Activated naive CD4-positive, alpha-beta T cell treated with anti-CD3 and anti-CD28 coated beads, Interleukin-2, amount 10 ng/mL, durations not matched to agents 7 days and 5 days (primary cell): ENCODE measurements at places on chromosomes 2 and 18.

DNA sequence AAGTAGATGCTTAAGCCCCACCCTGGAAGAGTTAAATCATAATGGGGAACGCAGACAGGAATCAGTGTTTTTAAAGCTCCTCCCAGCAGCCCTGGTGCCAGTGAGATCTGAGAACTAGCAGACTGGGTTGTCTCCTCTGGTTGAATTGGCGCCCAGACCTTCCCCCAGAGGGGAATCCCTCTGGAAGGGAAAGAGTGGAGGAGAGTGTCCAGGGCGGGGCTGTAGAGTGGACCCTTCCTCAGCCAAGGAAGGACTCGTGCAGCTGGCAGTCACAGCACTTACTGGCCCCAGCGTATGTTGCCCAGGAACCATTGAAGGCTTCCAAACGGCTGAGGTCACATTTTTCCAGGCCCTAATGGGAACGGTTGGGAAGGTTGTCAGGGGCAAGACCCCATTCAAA lies 62.5 kb downstream of the TGOLN2 start:
- no peak overlapping the region for H3K4me3 ChIP-seq
- no peaks in the 10 kb centered on the region for H3K36me3 ChIP-seq
- H3K27me3 ChIP-seq: peaks cover 34% of the 10 kb centered on the region
- H3K4me1 ChIP-seq: no peaks in the 10 kb centered on the region
- H3K27ac ChIP-seq: no peak overlapping the region
- no peak for DNase-seq

GRCh38 chr18:54263904-54264336 lies 5.4 kb upstream of the POLI start:
- peak overlapping the region; percentile 77 for H3K27ac ChIP-seq
- H3K4me1 ChIP-seq: peaks cover 46% of the 10 kb centered on the region

GRCh38 chr2:231111987-231112386 lies 12.9 kb downstream of the HTR2B start:
- H3K27ac ChIP-seq: no peak overlapping the region
- H3K4me1 ChIP-seq: no peaks in the 10 kb centered on the region
- no peak for DNase-seq
- no peaks in the 10 kb centered on the region for H3K27me3 ChIP-seq
- H3K36me3 ChIP-seq: peaks cover 22% of the 10 kb centered on the region

- peaks cover 30% of the 10 kb centered on the region for H3K27me3 ChIP-seq
- H3K27ac ChIP-seq: no peak overlapping the region
Measured at GRCh38 chr18:70288171-70288850, 534 bp upstream of the SOCS6 start.

DNA sequence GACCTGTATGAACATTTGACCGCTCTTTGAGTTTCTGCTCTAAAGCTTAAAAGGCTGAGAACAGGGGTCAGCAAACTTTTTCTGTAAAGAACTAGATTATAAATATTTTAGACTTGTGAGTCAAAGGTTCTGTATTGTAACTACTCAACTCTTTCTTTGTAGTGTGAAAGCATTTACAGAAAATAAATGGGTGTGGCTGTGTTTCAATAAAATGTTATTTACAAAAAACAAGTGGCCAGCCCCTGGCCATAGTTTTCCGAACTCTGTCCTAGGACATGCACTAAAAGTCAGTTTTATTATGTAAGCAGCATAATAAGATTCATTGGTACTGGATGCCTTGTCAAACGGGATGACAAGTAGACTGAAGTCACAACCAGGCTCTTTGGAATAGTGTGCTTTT lies 434.9 kb downstream of the ZEB2 start:
- no peak overlapping the region for H3K27ac ChIP-seq
- H3K4me1 ChIP-seq: no peaks in the 10 kb centered on the region
- no peak for DNase-seq
- no peaks in the 10 kb centered on the region for H3K27me3 ChIP-seq

GRCh38 chr18:11146238-11146946 lies 3.0 kb downstream of the PIEZO2 start:
- no peaks in the 10 kb centered on the region for H3K4me1 ChIP-seq
- H3K36me3 ChIP-seq: no peaks in the 10 kb centered on the region
- DNase-seq: no peak
- H3K27ac ChIP-seq: no peak overlapping the region
- H3K27me3 ChIP-seq: peaks cover 57% of the 10 kb centered on the region

- peaks cover 3% of the 10 kb centered on the region for H3K4me1 ChIP-seq
- DNase-seq: no peak
- H3K27me3 ChIP-seq: no peaks in the 10 kb centered on the region
- H3K36me3 ChIP-seq: peaks cover 28% of the 10 kb centered on the region
Measured at GRCh38 chr18:42047721-42048120, 92.7 kb downstream of the PIK3C3 start.

DNA sequence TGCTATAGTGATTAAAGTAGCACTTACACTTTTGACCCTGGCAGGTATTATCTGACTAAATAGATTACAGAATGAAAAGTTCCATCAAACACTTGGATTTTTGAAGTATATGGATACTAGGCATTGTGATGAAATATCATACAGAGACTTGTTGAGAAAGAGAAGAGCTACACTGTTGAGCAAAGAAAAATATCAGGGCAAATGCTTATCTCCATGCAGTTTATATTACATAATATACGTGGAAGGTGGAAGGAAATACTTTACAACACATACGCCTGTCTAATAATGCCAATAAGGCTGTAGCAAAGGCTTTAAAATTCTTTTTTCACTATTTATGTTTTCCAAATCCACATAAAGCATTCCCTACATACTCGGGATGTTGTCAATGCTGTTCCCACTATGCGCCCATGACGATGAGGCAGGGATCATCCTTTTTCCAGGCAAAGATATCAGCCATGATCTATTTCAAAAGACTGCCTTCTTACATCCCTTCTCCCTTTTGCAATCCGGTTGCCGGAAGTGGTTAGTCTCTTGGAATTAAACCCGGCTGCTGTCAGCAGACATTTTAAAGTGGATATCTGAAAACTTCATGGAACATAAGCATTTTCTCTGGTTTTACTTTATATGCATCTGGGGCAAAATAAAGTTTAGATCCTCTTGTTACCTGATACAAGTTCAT lies 92.6 kb upstream of the ITGA4 start:
- H3K27ac ChIP-seq: no peak overlapping the region
- no peak overlapping the region for H3K4me3 ChIP-seq
- peaks cover 10% of the 10 kb centered on the region for H3K36me3 ChIP-seq
- H3K27me3 ChIP-seq: no peaks in the 10 kb centered on the region
- no peaks in the 10 kb centered on the region for H3K4me1 ChIP-seq

DNA sequence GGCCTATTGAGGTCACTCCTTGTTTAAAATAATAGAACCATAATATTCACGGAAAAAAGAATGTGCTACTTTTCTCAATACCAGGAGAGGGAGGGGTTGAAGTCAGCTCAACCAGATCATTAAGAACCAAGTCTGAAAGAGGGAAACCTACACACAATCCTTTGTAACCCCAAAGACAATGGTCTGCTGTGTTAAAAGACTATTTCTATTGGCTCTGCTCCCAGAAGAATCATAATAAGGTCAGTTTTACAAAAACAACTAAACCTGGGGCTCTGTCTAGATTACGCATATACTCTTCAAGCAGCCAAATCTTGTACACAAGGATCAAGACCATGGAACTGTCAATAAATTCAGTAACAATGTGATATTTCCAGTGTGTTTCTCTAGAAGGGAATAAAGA lies 177.2 kb upstream of the CRIM1 start:
- H3K36me3 ChIP-seq: no peaks in the 10 kb centered on the region
- no peak for DNase-seq
- no peak overlapping the region for H3K27ac ChIP-seq
- H3K4me1 ChIP-seq: no peaks in the 10 kb centered on the region

DNA sequence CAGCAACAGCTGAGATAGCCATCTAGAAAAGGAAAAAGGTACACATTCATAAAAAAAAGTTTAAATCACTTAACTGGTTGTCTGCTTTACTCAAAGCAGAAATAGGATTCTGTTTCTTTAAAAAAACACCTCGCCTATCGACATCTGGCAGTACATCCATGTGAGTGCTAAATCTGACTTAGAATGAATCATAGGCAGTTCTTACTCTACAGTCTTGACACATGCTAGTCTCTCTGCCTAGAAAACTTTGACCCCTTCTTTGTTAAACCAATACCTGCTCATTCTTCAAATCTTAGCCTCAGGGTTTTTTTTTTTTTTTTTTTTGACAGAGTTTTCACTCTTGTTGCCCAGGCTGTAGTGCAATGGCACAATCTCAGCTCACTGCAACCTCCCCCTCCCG lies 37.1 kb upstream of the GPR75 start:
- DNase-seq: no peak
- H3K36me3 ChIP-seq: peaks cover 52% of the 10 kb centered on the region
- H3K27ac ChIP-seq: no peak overlapping the region
- H3K27me3 ChIP-seq: no peaks in the 10 kb centered on the region
- H3K4me1 ChIP-seq: no peaks in the 10 kb centered on the region

GRCh38 chr18:9516437-9517064 lies 41.2 kb downstream of the RALBP1 start:
- no peak overlapping the region for H3K4me3 ChIP-seq
- peaks cover 16% of the 10 kb centered on the region for H3K36me3 ChIP-seq
- no peaks in the 10 kb centered on the region for H3K27me3 ChIP-seq
- H3K4me1 ChIP-seq: peaks cover 4% of the 10 kb centered on the region
- no peak for DNase-seq

- H3K4me1 ChIP-seq: no peaks in the 10 kb centered on the region
- H3K4me3 ChIP-seq: no peak overlapping the region
- H3K27ac ChIP-seq: no peak overlapping the region
- no peaks in the 10 kb centered on the region for H3K36me3 ChIP-seq
Measured at GRCh38 chr2:209208211-209208610, 215.6 kb upstream of the MAP2 start.

DNA sequence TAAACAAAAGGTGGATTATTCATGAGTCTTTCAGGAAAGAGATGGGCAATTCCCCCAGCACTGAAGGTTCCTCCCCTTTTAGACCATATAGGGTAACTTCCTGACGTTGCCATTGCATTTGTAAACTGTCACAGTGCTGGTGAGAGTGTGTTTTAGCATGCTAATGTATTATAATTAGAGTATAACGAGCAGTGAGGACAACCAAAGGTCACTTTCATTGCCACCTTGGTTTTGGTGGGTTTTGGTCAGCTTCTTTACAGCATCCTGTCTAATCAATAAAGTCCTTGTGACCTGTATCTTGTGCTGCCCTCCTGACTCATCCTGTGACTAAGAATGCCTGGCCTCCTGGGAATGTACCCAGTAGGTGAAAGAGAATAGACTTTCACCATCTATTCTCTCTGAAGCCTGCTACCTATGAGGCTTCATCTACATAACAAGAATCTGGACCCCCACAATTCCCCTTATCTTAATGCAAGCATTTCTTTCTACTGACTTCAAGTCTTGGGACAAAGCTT lies 148.7 kb downstream of the CABLES1 start:
- no peak for DNase-seq
- no peak overlapping the region for H3K4me3 ChIP-seq
- no peaks in the 10 kb centered on the region for H3K36me3 ChIP-seq
- H3K4me1 ChIP-seq: no peaks in the 10 kb centered on the region
- H3K27me3 ChIP-seq: no peaks in the 10 kb centered on the region

DNA sequence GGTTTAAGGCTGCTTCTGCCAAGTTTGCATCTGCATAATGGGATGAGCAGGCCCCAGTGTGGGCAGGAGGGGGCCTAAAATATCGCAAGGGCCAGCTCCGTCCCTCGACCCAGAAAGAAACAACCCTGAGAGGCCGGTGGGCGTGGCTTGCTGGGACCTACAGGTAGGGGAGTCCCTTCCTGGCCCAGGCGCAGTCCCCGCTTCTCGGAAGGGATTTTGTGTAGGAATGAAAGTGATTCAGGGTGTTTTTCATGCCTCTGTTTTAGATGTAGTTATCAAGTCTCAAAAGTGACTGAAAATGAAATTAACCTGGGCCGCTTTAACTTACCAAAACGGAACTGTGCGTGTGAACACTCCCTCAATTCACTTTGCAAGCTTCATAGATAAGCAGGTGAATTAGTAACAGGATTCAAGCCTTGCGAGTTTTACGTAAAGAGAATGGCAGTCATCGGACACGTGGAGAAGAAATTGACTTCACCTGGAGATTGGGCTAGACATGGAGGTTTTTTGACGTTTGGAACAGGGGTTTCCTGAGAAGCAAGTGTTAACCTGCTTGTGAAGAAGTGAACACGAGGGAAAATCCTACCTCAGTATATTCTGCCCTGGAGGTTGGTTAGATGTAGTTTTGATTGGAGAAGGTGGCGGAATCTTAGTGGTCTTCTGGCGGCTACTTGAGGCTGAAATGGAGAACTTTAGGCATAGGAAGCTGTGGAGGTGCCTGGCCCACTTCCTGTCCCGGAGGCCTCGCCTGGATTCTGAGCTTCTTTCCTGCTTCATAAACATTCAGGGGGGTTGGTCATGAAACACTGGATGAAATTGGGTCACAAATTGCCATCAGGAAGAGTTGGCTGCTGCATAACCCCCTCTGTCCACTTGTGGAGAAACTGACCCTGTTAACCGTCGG lies 1.7 kb downstream of the NCK2 start:
- peak; percentile 91 for DNase-seq
- peaks cover 57% of the 10 kb centered on the region for H3K36me3 ChIP-seq
- H3K4me3 ChIP-seq: peak overlapping the region; percentile 82
- H3K27me3 ChIP-seq: no peaks in the 10 kb centered on the region

- no peaks in the 10 kb centered on the region for H3K27me3 ChIP-seq
- H3K27ac ChIP-seq: no peak overlapping the region
- H3K4me3 ChIP-seq: no peak overlapping the region
- DNase-seq: no peak
- no peaks in the 10 kb centered on the region for H3K36me3 ChIP-seq
- H3K4me1 ChIP-seq: no peaks in the 10 kb centered on the region
Measured at GRCh38 chr2:4908461-4908860, 783.7 kb upstream of the SOX11 start.

DNA sequence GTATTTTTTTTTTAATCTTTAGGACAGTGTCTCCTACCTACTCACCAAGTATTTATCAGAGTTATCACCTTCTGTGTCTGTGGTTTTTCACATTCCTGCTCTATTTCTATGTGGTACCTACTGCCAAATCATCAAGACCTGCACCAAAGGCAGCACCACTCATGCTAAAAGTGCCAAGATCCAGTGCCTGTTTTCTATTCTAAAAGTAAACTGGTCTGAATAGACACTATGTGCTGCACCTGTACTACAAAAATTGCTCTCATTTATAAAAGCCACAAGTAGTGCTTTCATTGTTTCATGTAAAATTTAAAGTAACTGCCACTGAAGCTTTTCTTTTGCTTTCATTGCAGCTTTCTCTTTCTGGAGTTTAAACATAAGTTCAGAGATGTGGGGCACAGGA lies 103.9 kb upstream of the GULP1 start:
- H3K36me3 ChIP-seq: no peaks in the 10 kb centered on the region
- no peak for DNase-seq
- no peaks in the 10 kb centered on the region for H3K4me1 ChIP-seq
- no peak overlapping the region for H3K4me3 ChIP-seq
- H3K27me3 ChIP-seq: no peaks in the 10 kb centered on the region
- H3K27ac ChIP-seq: no peak overlapping the region

DNA sequence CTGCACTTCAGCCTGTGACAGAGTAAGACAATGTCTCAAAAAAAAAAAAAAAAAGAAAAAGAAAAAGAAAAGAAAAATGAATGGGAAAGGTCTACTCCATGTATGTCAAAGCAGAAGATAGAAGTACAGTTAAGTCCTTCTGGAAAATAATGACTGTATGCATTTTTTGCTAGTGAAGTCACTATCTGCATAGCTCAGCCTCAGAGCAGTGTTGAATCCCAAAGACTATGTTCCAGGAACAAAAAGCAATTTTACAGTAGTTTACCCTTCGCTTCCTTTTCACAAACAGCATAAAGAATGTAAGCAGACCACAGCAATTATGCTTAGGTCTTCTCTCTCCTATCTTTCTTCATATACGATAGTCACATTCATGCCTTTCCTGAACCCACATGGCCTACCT lies 497.4 kb downstream of the CMPK2 start:
- no peaks in the 10 kb centered on the region for H3K36me3 ChIP-seq
- peaks cover 3% of the 10 kb centered on the region for H3K27me3 ChIP-seq
- H3K4me1 ChIP-seq: no peaks in the 10 kb centered on the region

GRCh38 chr18:2612996-2613395 lies 41.6 kb downstream of the NDC80 start:
- H3K27ac ChIP-seq: peak overlapping the region; percentile 62
- no peak for DNase-seq
- peaks cover 23% of the 10 kb centered on the region for H3K4me1 ChIP-seq
- no peaks in the 10 kb centered on the region for H3K27me3 ChIP-seq
- no peak overlapping the region for H3K4me3 ChIP-seq
